ENCODE measurements at places on chromosomes 6 and 20.

GRCh38 chr6:158073776-158074175, 92.1 kb downstream of the SYNJ2 start:
- no peak for ATAC-seq
- no peak overlapping the region for H3K4me3 ChIP-seq
- H3K27me3 ChIP-seq, result no peaks in the 10 kb centered on the region

DNA sequence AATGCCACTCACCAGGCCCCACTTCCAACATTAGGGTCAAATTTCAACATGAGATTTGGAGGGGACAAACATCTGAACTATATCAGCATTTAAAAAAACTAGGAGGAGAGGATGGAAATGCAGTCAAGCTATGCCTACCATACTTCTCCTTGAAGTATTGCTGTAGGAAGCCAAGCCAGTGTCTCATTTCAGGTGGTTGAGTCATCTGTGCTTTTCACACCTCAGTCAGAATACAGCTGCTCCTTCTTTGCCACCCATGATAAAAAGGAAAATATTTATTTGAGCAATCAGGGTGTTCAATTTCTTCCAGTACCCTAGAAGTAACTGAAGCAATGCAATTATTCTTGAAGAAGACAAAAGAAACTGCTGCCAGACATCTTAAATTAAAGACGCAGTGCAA, 47.0 kb upstream of the EEF1E1 start:
- H3K27me3 ChIP-seq, result peaks cover 6% of the 10 kb centered on the region
- no peak overlapping the region for H3K27ac ChIP-seq
- H3K4me3 ChIP-seq, result no peak overlapping the region
- no peaks in the 10 kb centered on the region for H3K36me3 ChIP-seq
- H3K4me1 ChIP-seq, result no peaks in the 10 kb centered on the region

GRCh38 chr20:2846698-2847097, 6.2 kb downstream of the VPS16 start:
- H3K27me3 ChIP-seq, result no peaks in the 10 kb centered on the region
- H3K4me1 ChIP-seq, result peaks cover 25% of the 10 kb centered on the region
- H3K4me3 ChIP-seq, result no peak overlapping the region
- peaks cover 11% of the 10 kb centered on the region for H3K36me3 ChIP-seq
- no peak overlapping the region for H3K27ac ChIP-seq

DNA sequence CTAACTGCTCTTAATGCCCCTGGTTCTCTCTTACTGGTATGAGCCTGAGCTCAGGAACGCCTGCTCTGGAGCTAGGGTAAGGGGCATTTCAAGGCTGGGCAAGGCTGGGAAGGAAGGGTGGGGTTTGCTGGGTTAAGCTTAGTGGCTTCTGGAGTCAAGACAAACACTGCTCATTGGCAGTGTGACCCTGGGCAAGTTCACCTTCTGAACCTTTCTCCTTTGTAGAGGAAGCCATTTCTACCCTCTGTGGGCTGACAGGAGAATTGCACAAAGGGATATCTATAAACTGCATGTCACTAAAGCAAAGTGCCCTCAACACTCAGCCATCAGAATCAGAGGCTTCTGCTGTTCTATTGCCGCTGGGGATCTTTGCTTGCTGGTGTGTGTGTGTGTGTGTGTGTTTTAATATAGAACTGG, 20.3 kb upstream of the LRRN4 start:
- H3K27me3 ChIP-seq, result peaks cover 9% of the 10 kb centered on the region
- no peaks in the 10 kb centered on the region for H3K4me1 ChIP-seq
- no peak overlapping the region for H3K4me3 ChIP-seq
- H3K36me3 ChIP-seq, result no peaks in the 10 kb centered on the region

Data from stimulated activated memory B cell treated with anti-CD40 and anti-IgM and Interleukin-4, amounts not matched to agents 10 μg/mL and 1 μg/mL and 100 μg/mL, for 72 hours (primary cell).